Effector CD4-positive, alpha-beta T cell (primary cell): ENCODE measurements at places on chromosomes 11 and 22.

DNA sequence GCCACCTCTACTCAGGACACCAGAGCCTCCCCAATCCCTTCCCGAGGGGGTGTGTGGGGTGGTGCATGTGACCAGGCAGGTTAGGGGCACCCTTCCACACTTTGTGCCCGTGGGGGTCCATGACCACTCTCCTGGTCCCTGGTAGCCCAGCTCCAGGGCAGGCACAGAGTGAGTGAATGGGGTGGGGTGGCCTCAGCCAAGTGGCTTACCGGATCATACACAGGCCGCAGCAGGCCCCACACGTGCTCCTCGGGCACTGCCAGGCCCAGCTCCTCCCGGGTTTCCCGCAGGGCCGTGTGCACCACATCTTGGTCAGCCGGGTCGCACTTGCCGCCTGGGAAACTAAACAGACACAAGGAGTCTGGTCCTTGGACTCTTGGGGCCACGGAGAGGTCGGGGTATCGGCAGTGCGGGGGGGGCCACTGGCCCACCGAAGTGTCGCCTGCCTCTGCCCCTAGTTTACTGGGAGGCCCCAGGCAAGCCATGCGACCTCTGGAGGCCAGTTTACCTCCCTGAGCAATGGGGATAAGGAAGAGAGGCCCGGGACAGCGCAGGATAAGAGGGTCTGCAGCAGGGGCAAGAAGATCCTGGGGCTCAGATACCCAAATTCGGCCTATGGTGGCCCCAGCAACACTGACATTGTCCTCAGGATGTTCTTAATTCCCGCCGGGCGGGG lies 889 bp downstream of the NUDT8 start:
- DNase-seq = no peak

GRCh38 chr11:78351193-78351592 lies 66.4 kb downstream of the GAB2 start:
- DNase-seq = no peak

- DNase-seq = no peak
Observed at GRCh38 chr22:22565981-22566380, 6.9 kb upstream of the PRAME start.

DNA sequence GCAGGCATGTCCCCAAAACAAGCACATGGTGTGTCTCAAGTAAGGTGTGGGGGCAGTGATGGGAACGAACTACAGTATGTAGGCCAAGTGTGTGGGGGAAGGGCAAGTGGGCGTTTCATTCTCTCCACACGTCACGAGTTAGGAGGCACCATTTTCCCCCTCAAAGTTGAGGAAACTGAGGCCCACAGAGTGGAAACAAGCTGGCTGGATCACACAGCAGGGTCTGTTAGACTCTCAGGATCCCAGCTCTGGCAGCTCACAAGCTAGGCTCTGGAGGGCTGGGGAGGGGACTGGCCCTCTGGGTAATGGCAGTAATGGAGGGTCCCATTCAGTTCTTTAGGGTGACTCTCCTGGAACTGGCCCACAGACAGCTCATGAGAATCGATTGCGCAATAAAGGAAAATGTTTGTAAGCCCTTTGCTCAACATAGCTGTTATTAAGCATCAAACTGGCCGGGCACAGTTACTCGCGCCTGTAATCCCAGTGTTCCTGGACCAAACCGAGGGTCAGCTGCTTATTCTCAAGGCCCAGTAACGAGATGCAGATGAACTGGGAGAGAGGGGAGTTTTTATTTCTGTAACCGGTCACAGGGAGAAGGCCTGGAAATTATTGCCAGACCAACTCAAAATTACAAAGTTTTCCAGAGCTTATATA lies 24.1 kb upstream of the TUB start:
- DNase-seq = no peak

DNA sequence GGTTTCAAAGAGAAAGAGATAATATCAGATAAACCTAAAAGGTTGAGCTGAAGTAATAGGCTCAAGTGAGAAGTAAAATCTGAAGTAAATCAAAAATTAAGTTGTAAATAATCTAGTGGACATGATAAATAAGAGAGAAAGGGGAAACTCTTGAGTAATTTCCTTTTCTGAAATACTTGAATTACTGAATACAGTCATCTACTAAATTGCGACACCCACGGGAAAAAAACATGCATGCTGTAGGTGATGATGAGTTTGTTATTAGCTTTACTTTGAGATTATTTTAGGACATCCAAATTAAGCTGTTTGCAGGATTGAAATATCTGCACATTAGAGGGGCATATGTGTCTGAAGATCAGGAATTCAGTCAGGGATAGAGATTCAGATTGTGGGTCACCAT lies 50.0 kb upstream of the CARD18 start:
- no peak for DNase-seq

DNA sequence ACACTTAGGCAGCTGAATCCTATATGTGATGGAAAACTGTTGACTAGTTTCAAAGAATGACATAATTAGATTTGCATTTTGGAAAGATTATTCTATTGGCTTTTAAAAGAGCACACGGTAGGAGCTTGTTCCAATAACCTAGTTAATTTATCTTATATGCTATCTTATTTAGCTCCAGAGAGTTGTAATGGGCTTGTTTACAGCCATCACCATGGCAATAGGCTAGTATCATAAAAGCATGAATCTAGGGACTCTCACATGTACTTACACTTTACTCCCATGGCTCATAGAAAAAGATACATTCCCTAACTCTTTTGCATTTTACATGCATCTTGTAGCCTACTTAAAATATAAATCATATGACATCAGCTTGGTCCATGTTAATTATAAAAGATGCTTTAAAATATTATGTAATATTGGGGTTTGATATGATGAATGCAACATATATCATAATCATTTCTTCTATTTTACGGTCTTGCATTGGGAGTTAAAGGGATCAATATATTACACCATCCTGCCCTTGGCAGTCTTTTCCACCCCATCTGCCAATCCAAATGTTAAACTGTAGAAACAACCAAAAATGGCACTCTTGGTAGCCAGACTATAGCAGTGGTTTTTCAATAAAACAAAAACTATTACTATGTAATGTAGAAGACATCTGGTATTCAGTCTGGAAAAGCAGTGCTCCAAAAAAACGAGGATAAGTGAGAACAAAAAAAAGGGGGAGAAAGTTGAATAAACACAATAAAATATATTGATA lies 2254.0 kb downstream of the LRRC4C start:
- no peak for DNase-seq

DNA sequence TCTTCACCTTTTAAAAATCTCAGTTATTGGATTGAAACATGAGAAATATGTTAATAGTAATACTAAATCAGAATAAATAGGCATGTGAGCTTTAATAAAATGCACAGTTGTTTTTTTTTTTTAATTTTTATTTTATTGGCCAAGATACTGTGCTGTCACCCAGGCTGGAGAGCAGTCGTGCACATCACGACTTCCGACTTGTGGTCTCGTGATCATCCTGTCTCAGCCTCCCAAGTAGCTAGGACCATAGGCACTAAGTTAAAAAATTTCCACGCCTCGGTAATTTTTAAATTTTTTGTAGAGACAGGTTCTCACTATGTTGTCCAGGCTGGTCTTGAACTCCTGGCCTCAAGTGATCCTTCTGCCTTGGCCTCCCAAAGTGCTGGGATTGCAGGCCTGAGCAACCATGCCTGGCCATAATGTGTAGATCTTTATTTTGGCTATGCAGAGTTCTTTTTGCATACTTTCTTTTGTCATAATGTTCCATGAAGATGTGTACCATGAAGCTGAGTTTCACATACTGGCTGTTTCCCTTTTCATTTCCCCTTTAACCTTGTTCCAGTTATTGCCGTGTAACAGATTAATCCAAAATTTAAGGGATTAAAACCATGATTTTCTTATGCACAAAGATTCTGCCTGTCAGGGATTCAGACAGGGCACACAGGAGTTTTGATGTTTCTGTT lies 16.0 kb downstream of the CAPRIN1 start:
- DNase-seq = no peak

DNA sequence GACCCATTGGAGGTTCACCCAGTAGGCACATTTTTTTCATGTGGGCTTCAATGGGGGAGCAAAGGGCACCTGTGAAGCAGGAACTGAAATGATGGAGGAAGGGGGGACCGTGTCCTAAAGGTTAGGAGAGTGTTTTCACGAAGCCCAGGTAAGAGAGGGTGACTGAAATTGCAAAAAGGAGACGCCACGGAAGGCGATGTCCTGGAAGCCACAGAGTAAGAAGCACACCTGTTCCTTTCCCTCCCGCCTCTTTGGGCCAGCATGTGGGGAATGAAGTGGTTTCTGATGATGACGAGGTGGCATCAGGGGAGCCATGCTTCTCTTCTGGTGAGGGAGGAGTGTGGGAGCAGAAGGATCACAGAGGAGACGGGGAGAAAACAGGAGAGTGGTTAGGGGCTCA lies 37.0 kb upstream of the MICAL2 start:
- DNase-seq = no peak
